ENCODE measurements at places on chromosomes 5 and 9.

- DNase-seq: peak; percentile 34
Observed at GRCh38 chr9:128575469-128575868, 23.1 kb downstream of the SPTAN1 start.

- no peak for DNase-seq
Observed at GRCh38 chr9:128684065-128684324, 5.0 kb upstream of the SET start.

DNA sequence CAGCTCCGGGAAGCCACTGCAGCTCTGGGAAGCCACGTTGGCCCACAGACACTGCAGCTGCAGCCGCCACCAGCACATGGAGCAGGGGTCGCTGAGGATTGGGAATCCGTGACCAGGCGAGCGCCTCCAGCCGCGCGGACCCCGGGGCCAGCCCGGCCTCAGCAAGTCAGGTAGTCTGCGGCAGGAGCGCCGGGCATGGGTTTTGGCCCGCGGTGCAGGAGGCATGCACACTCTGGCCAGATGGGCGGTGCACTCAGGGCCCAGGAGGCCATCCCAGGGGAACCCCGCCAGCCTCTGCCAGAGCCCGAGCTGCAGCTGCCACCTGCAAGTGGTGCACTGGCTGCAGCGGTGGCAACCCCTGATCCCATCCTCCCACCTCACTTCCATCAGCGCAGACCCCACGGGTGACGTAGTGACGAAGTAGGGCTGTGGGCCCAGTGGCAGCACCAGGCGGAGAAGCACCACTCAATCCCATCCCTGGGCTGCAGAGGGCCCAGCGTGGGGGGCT is 368.3 kb upstream of the SPATA31A5 start:
- DNase-seq: no peak

GRCh38 chr5:159178978-159179377 is 30.4 kb downstream of the RNF145 start:
- peak; percentile 98 for DNase-seq

GRCh38 chr5:115723220-115723619 is 93.2 kb downstream of the CDO1 start:
- DNase-seq: no peak

- no peak for DNase-seq
Observed at GRCh38 chr9:107683566-107683965, 194.0 kb upstream of the KLF4 start.

All from fibroblast of mammary gland (primary cell).